Sciatic nerve (tissue), 2 donors: ENCODE measurements at places on chromosomes 13 and 19.

DNA sequence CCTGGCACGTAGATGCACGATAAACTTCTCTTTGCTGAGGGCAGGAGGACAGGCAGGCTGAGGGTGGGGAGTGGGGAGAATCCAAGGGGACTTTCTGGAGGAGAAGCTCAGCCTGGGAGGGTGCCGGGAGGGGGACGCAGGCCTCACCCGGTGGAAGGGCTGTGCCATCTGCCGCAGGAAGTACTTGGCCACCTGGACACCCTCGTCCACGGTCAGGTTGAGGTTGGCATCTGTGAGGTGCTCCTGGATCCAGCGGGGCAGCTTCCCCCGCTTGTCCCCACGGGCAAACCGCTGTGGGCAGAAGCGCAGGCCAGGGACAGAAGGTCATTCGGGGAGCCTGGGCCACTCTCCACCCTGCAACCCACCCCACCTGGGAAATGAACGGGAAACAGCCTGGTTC is 11.5 kb downstream of the KLC3 start:
- DNase-seq: no peak

DNA sequence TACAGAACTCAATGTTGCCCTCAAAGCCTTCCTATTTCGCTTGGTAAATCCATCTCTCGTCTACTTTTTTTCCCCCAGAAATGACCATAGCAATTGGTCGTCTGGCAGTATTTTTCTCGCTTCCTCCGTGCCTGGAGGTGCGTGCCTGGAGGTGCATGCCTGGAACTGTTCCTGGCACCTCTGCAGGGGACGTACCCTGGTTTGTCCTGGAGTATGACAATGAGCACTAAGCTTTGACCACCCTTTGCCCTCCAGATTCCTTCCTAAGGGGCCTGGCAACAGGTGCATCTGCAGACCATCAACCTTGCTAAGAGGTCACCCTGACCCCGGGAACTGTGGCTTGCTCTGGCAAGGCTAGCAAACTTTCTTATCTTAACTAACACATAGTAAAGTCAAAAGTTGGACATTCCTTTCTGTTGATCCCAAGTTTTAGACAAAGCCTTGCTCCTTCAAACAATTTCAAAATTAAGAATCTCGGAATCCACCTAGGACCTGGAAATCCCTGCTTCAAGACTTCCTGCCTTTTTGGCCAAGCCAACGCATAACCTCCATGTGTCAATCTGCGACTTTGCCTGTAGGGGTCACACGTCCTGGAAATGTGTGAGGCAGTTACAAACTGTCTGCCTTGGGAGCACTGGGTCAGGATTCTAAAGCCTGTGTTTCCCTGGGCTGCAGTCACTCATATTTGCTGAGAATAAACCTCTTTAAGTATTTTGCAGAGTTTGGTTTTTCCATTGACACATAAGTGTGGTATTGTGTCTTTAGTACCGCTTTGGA is 28.8 kb upstream of the TUBGCP3 start:
- DNase-seq: no peak

GRCh38 chr19:28823338-28823961 is 389.5 kb downstream of the UQCRFS1 start:
- no peak for DNase-seq

DNA sequence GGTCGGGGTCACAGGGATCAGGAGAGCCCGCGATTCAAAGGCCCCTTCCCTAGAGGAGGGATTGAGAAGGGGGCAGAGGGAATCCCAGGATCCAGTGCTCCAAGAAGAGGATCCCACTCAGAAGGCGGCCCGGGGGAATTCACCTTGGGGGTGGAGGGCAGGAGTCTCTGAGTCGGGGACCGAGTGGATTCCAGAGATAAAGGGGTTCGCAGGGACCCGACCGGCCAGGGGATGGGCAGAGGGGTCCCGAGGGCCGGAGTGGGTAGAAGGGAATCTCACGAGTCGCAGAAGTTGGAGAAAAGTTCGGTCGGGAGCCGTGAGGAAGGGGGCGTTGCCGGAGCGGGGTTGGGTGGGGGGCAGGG is 261 bp downstream of the PRKD2 start:
- no peak for DNase-seq

DNA sequence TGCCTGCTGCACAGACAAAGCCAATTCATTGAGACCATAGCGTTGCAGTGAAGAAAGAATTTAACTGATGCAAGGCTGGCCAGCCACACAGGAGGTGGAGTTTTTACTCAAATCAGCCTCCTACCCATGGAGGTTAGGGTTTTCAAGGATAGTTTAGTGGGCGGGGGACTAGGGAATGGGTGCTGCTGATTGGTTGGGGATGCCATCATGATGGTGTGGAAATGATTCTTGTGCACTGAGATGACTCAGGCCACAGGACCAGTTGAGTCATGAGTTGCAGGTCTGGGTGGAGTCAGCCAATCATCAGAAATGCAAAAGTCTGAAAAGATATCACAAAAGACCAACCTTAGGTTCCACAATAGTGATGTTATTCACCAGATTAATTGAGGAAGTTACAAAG is 359.6 kb downstream of the FOXO1 start:
- no peak for DNase-seq

DNA sequence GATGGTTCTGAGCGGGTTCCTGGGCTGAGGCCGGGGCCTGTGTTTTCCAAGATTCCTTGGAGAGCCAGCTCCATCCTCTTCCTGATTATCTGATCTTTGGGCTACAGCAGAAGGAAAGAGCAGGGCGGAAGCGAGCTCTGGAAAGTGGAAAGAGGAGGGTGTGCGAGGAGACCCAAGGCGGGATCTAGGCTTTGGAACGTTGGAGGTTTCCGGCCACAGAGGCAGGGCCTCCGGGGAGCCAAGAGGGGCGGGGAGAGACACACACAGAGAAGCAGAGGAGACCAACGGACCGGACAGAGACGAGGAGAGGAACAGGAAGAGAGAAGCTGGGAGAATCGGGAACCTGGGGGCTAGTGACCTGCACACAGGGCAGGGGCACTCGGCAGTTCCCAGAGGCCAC is at the start of gene CLEC11A:
Gene CLEC11A (plus strand): TSS at position 296 of the 400 bp plus-strand sequence. CDS start 162 bp downstream, outside the sequence.
- peak; percentile 83 for DNase-seq

GRCh38 chr13:110916301-110917142 is 1.7 kb upstream of the ANKRD10 start:
- DNase-seq: no peak

- DNase-seq: no peak
Measured at GRCh38 chr13:33347861-33348260, 62.3 kb upstream of the STARD13 start.

- no peak for DNase-seq
Measured at GRCh38 chr13:93298713-93299112, 72.1 kb downstream of the GPC6 start.
